ENCODE measurements at places on chromosomes 2 and 18.

GRCh38 chr2:182300608-182301007 is 126.2 kb downstream of the PDE1A start:
- DNase-seq = no peak

GRCh38 chr18:805755-806110 is 6.3 kb downstream of the YES1 start:
- no peak for DNase-seq

DNA sequence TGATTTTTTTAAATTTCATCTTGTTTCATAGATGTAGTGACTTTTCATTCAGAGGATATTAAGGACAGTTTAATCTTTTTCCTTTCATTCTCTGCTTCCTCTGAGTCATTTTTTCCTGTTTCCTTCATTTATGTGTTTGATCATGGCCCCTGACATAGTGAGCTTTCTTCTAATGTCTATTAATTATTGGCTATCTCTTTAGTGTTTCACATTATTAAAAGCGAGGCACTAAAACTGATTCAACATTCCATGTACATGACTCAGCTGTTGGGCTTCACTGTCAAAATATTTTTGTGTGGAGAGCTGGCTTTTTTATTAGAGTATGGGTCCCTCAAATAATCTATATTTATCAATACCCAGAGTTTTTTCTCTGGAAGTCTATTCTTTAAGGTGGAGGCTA is 125.8 kb downstream of the THSD7B start:
- DNase-seq = no peak

- no peak for DNase-seq
Measured at GRCh38 chr2:80117401-80117800, 187.2 kb downstream of the LRRTM1 start.

GRCh38 chr2:146135245-146135644 is 1615.3 kb upstream of the ZEB2 start:
- DNase-seq = no peak

GRCh38 chr2:228747483-228747882 is 523.6 kb downstream of the PID1 start:
- DNase-seq = no peak

GRCh38 chr2:213640738-213641425 is 356.6 kb downstream of the SPAG16 start:
- DNase-seq = no peak

GRCh38 chr2:206031950-206032567 is 53.9 kb downstream of the INO80D start:
- DNase-seq = no peak

DNA sequence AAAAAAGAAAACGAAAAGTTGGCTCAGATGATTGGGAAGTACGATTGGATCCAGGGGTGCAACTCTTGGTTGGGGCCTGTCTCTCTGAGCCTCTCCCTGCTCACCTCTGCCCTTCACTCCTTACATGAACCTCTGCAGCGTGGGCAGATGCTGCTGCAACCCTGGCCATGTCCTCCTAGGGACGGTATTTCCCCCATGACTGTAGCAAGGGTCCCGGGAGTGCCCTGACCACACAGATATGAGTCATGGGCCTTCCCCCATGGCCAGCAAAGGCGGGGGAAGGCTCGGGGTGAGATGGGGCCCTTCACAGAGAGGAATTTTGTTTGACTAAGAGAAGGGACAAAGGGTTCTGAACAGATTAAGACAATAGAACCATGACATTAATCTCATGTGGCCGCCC is 129.0 kb downstream of the NCK2 start:
- peak; percentile 67 for DNase-seq

DNA sequence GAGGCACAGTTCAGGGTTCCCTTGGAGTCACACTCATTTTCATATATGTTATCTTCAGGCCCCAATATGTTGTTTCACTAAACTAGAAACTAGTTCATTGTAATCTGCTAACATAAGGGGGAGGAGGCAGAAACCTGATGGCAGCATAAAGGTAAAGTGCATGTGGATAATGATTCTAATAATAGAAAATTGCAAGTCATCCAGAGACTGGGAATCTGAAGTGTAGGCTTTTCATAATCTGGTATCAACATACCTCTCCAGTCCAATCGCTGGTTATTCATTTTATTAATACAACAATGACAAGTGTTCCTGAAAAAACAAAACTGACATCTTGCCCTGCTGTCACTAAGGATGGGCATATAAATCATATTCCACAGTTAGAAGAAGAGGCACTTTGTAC is 326.3 kb upstream of the ZNF804A start:
- DNase-seq = no peak

- DNase-seq = no peak
Measured at GRCh38 chr2:186841940-186842339, 7.0 kb downstream of the ZSWIM2 start.

DNA sequence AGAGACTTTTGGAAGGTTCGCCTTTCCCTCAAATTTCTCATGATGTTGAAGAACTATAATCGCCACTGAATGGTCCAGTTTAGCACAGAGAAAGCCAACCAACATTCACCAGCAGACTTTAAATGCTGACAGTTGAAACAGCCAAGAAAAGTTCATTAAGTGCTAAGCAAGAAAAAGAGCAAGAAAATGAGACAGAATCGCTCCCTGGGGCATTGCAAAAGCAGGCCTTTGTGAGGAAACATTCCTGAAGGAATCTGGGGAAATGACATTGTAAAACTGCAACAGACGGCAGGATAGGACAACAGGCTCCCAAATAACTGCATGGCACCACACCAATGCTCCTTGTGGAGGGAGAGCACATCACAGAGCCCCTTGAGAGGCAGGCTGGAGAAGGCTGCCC is 269.3 kb upstream of the ID2 start:
- no peak for DNase-seq

DNA sequence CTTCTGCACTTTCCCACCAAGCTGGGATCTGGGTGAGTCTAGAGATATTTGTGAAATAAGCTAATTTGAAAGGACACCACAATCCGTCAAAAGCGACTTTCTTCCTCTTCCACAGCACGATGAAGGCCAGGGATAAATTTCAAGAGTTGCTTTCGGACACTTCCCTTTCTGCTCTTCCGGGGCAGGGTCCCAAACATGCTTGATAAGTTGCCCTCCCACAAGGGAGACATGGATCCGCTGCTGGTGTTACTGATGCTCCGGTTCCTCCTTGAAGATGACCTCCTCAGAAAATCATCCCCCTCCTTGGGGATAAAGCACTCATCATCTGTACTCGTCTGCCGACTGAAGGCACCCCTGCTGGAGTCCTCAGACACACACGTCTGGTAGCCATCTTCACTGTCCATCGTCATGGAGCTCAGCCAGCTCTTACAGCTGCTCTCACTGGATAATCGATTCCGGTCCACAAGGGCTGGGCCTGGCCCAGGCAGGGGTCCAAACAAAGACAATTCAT is 28.2 kb downstream of the CYTIP start:
- DNase-seq = no peak

All from CD4-positive, alpha-beta T cell treated with Interleukin-10 for 1 hour (primary cell).